ENCODE measurements at places on chromosomes 5 and 9.

DNA sequence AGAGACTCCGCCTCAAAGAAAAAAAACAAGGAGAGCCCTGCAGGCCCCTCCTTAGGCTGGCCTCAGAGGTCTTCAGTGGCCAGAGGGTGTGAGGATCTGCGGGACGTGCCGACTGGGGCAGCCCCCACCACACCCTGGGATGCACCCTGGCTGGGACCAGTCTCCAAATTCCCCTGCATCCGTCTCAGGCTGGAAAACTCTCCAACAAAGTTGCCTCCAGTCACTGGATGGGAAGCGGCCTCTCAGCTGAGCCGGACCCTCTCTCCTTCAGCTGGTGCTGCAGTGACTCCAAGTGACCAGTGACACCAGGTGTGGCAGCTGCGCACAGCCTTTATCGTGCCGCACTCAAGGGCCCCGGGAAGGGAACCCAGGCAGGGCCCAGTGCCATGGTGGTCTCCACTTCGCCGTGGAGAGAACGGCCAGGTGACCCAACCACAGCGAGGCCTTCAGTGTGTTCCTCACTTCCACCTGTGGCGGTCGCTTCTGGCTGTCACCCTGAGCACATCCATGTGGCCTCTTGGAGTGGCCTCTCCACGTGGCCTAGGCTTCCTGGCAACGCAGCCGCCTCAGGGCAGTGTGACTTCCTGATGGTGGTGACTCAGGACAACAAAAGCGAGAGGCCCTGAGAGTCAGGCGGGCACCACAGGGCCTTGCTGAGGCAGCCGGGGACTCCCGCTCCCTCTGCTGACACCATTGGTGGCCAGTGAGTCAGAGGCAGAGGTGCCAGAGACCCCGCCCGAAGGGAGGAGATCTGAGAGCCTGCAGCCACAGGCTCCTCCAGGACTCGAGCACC lies 19.3 kb upstream of the CAMSAP1 start:
- DNase-seq, result peak; percentile 89

- DNase-seq, result no peak
These were observed 277.6 kb upstream of the EFNA5 start for GRCh38 chr5:107948377-107948776.

DNA sequence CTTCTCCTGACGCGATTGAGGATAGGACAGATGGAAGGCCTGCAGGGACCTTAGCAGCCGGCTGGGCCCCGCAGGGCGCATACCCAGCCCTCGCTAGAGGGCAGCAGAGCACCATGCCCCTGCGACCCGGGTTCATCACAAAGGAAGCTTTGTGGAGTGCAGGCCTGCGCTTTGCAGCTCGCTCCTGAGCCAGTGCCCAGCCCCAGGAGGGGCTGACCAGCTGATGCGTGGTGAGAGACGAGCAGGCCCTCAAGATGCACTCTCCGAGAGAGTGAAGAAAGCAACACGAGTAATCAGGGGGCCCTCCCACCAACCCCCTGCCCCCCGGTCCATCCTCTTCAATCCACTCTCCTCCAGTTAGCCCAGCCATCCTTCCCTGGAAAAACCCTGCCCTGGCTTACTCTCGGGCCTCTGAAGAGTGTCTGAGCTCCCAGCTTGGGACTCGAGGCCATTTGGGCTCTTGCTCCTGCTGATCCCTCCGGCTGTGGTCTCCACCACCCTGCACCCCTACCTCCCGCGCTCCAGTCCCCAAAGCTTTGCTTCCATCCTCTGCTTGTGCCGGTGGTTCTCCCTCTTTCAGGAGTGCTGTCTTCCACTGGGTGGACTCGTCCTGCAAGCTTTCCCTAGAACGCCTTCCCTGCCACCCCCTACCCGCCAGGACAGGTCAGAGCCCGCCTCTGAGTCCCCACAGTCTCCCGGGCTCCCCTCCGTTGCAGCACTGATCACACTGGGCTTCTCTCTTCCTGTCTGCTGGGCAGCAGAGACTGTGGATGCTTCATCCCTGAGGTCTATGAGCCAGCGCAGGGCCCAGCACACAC lies 9.1 kb upstream of the KIF12 start:
- peak; percentile 61 for DNase-seq

GRCh38 chr9:104553261-104553660 lies 15.7 kb upstream of the OR13C8 start:
- no peak for DNase-seq

DNA sequence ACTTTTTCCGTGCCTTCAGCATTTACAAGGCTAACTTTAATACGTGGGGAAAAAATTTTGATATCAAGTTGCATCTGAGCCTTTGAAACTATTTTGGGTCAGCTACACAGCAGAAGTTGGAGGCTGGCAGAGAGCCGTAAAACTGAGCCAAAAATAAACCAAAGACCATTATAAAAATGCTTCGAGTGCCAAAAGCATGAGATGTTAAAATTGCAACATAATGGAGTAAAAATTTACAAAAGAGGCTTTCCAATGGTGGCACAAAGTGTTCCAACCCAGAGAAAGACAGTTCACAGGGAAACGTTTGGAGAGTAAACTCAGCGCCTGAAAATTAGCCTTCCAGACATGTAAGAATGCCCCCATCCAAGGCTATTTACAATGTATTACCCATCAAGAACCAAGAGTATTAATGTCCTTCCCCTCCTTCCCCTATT lies 190.3 kb downstream of the TLE1 start:
- no peak for DNase-seq

- no peak for DNase-seq
These were observed 166.9 kb downstream of the CDC42SE2 start for GRCh38 chr5:131430794-131431193.

GRCh38 chr9:134637696-134638501 lies 3.7 kb upstream of the COL5A1 start:
- no peak for DNase-seq

- no peak for DNase-seq
These were observed 1479.3 kb upstream of the CDH9 start for GRCh38 chr5:28517691-28518090.

- DNase-seq, result no peak
These were observed 42.0 kb downstream of the SHB start for GRCh38 chr9:38026840-38027527.

DNA sequence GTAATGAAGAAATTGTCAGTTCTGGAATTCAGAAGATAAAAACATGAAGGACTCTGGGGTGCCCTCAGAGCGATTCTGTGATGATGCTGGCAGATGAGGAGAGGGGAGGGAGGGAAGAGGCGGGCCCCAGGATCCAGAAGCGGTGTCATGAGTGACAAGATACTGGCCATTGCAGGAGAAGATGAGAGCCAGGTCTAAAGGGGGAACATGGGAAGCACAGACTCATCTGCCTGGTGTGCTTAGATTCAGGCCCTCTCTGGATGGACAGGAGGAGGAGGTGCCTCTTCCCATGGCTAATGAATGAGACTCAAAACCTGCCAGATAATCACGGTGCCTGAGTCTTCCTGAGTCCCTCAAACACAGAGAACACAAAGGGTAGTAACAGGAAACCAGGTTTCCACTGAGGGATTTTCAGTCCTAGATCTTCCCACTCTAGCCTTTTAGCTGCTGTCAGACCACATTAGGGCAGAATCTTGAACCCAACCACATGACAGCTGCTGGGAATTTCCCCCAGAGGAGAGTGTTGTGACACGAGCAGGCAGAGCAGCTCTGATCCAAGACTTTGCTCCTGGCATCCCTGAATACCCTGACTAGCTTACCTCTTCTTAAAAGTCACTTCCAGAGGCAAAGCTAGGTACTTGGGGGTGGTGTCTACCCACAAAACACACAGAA lies 28.2 kb upstream of the HSPA9 start:
- no peak for DNase-seq

All from T1000 (cell line).